Natural killer cell (primary cell): ENCODE measurements at places on chromosomes 16 and 17. TPM values are rescaled to one million over a fixed set of nuclear protein-coding genes. Genes with fewer than 3 reads are reported as not detected.
A peak's percentile ranks its signal among the peaks of the same experiment; 100 is the strongest.

DNA sequence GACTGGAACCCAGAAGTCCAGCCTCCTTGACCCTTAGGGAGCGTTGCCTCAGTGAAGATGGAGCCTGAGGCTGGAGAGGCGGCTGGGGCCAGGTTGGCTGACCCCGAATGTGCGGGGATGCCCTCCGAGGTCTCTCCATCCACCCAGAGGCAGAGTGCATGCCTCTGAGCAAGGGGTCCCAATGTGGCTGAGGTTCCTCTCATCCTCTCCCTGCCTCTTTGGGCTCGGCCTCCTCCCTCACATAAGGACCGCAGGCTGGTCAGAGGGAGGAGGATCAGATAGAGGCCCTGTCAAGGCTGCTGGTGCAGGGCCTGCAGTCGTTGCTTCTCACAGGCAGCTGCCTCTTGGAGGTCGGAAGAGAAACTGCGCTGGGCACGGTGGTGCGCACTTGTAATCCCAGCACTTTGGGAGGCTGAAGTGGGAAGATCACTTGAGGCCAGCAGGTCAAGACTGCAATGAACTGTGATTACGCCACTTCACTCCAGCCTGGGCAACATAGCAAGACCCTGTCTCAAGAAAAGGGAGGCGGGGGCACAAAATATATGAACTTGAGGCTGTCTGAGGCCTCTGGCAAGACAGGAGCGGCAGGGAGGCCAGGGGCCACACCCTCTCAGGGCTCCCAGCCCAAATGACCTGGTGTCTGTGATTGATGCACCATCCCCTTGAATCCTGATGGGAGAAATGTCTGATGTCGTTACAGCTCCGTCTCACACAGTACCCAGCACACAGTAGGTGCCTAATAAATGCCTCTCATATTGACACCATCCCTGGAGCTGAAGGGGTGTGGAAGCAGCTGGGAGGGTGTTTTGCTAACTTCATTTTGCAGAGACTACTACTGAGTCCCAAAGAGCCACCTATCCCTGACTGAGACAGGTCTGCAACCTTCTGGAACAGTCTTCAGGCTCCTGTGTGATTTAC, 220.1 kb upstream of the GSE1 start:
- no peaks in the 10 kb centered on the region for H3K27me3 ChIP-seq
- H3K36me3 ChIP-seq: no peaks in the 10 kb centered on the region
- no peak for DNase-seq
- no peak overlapping the region for H3K4me3 ChIP-seq
- no peaks in the 10 kb centered on the region for H3K4me1 ChIP-seq

Gene DPEP2
- total RNA-seq: 61.8 TPM

DNA sequence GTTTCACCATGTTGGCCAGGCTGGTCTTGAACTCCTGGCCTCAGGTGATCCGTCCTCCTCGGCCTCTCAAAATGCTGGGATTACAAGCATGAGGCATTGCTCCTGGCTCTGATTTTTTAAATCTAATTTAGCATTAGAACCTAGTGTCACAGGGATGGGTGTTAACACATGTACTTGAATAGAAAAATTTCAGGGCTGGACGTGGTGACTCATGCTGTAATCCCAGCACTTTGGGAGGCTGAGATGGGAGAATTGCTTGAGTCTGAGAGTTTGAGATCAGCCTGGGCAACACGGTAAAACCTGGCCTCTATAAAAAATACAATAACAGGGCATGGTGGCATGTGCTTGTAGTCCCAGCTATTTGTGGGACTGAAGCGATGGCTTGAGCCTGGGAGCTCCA, 6.0 kb upstream of the RNF135 start:
- H3K4me3 ChIP-seq: no peak overlapping the region
- peaks cover 16% of the 10 kb centered on the region for H3K4me1 ChIP-seq
- no peaks in the 10 kb centered on the region for H3K27me3 ChIP-seq
- DNase-seq: no peak

Gene VTN
- total RNA-seq: not detected

DNA sequence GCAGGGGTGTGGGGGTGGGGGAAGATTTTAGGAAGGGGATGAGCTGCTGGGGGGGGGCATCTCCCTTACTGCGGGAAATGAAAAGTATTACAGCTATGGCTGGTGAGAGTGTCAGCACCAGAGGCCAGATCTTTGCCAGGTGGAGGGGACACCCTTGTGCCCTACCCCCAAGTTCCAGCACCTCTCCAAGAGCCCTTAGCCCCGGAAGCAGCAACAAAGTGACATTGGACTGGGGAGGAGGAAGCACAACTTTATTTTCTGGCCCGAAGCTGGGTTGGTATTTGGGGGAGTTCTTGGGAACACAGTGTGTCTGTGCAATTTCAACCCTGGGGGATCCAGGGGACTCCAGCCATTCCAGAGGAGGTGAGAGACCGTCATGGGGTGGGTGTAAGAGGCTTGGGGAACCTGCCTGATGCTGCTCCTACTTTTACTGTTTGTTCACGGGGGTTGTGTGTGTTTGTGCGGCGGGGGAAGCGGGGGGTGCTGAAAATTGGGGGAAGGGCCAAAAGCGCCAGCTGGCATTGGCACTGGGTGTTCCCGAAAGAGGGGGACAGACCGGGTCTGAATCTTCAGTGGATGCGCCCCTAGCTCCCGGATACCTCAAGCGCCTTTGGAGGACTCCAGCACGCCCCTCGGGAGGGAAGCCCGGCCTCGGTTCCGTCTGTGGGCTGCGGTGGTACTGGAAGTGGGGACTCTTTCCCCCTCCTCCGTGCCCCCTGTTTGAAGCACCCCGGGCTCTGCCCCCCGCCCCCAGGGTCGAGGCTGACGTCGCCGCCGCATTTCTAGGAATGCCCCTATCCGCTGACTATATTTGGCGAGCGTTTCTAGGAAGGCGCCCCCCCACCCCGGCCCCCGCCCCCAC, 230.3 kb downstream of the MRTFB start:
- peaks cover 18% of the 10 kb centered on the region for H3K27me3 ChIP-seq
- H3K4me1 ChIP-seq: peaks cover 28% of the 10 kb centered on the region
- no peak overlapping the region for H3K27ac ChIP-seq
- no peaks in the 10 kb centered on the region for H3K36me3 ChIP-seq
- no peak for DNase-seq

DNA sequence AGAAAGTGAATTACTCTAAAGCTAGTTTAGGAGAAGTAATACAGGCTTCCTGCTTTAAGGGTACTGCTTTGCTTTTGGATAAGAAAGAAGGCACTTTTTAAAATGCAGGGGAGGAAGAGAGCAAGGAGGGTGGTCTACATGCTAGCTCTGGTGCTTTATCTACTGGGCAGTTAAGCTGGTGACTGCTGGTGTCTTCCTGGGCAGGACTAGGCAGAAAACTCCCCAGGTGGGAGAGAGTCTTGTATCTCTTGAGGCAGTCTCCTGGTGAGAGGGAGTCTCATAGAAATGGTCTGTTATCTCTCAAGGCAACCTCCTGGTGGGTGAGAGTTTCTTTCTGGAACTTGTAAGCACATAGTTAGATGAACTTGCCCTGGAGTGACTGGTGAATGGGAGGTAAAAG, 953.9 kb upstream of the GOT2 start:
- H3K4me3 ChIP-seq: no peak overlapping the region
- H3K36me3 ChIP-seq: no peaks in the 10 kb centered on the region
- no peaks in the 10 kb centered on the region for H3K27me3 ChIP-seq
- no peak for DNase-seq
- no peaks in the 10 kb centered on the region for H3K4me1 ChIP-seq

Gene NPIPA5
- total RNA-seq: 1.0 TPM

Gene MT1F
- total RNA-seq: 5.4 TPM

DNA sequence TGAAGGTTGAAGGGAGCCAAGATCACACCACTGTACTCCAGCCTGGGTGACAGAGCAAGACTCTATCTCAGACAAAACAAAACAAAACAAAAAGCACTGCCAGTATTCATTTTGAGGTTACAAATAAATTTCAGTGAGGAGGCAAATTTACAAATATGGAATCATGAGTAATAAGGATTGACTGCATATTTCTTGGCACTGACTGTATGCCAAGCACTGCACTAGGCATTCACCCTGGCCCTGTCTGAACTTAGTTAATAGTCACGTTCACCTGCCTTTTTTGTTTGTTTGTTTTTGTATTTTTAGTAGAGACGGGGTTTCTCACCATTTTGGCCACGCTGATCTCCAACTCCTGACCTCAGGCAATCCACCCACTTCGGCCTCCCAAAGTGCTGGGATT, 5.1 kb downstream of the LDAF1 start:
- no peak for DNase-seq
- H3K4me1 ChIP-seq: peaks cover 10% of the 10 kb centered on the region
- no peaks in the 10 kb centered on the region for H3K36me3 ChIP-seq
- H3K27me3 ChIP-seq: no peaks in the 10 kb centered on the region
- no peak overlapping the region for H3K4me3 ChIP-seq

Gene CRHR1
- not detected for total RNA-seq

Gene ZNF174
- 3.5 TPM for total RNA-seq

GRCh38 chr16:49369651-49370611, 3.7 kb upstream of the C16orf78 start:
- no peak overlapping the region for H3K27ac ChIP-seq
- H3K4me1 ChIP-seq: no peaks in the 10 kb centered on the region
- no peak for DNase-seq
- H3K27me3 ChIP-seq: no peaks in the 10 kb centered on the region
- H3K36me3 ChIP-seq: no peaks in the 10 kb centered on the region
- H3K4me3 ChIP-seq: no peak overlapping the region

- DNase-seq: no peak
- no peak overlapping the region for H3K4me3 ChIP-seq
- H3K27me3 ChIP-seq: no peaks in the 10 kb centered on the region
- H3K4me1 ChIP-seq: peaks cover 89% of the 10 kb centered on the region
Measured at GRCh38 chr17:40068129-40068581, 5.4 kb downstream of the THRA start.

DNA sequence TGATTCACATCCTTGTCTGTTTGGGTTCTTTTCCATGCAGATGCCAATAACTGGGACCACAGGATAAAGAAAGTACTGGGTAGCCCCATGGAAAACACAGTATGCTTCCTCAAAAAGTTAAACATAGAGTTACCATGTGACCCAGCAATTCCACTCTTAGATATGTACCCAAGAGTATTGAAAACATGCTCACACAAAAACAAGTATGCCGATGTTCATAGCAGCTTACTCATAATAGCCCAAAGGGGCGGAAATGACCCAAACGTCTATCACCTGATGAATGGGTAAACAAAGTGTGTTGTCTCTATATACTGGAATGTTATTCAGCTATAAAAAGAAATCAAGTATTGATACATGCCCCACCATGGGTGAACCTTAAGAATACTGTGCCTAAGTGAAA, 55.4 kb downstream of the CYB5B start:
- no peak overlapping the region for H3K4me3 ChIP-seq
- H3K27me3 ChIP-seq: no peaks in the 10 kb centered on the region
- H3K36me3 ChIP-seq: no peaks in the 10 kb centered on the region
- no peaks in the 10 kb centered on the region for H3K4me1 ChIP-seq

GRCh38 chr16:64184156-64184555, 937.7 kb downstream of the CDH11 start:
- no peak overlapping the region for H3K27ac ChIP-seq
- no peaks in the 10 kb centered on the region for H3K36me3 ChIP-seq
- H3K4me3 ChIP-seq: no peak overlapping the region
- no peak for DNase-seq
- no peaks in the 10 kb centered on the region for H3K4me1 ChIP-seq

Gene OTOP2
- total RNA-seq: not detected

Gene AMZ2
- total RNA-seq: 131 TPM

GRCh38 chr16:30053376-30054015, 12.1 kb upstream of the ALDOA start:
- H3K4me3 ChIP-seq: peak overlapping the region; percentile 46
- H3K36me3 ChIP-seq: no peaks in the 10 kb centered on the region
- H3K27me3 ChIP-seq: no peaks in the 10 kb centered on the region
- peaks cover 14% of the 10 kb centered on the region for H3K4me1 ChIP-seq

DNA sequence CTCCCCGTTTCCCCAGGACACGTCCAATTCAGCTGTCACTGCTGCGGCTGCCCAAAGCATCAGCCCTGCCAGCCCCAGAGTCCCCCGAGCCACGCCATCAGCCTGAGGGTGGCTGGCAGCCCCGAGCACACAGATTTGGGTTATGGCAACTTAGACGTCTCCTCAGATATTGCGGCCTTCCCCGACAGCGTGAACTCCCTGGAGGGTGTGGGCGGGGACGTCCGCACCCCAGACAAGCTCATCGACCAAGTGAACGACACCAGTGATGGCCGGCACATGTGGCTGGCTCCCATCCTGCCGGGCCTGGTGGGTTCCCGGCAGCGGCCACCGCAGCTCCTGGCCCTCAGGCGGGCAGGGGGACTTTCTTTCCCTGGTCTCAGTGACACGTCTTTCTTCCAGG, 224.8 kb downstream of the KATNIP start:
- H3K4me3 ChIP-seq: no peak overlapping the region
- H3K4me1 ChIP-seq: no peaks in the 10 kb centered on the region
- no peaks in the 10 kb centered on the region for H3K27me3 ChIP-seq

DNA sequence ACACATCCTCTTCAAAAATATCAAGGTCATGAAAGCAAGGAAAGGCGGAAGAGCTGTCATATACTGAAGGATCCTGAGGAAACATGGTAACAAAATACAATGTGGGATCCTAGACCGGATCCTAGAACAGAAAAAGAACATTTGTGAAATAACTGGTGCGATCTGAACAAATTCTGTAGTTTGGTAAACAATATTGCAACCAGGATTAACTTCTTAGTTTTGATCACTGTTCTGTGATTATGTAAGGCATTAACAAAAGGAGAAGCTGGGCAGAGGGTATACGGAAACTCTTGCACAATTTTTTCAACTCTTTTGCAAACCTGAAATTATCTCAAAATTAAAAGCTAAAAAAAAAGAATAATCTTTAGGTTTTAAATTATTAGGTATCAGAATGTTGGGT, 109.7 kb downstream of the TRIM37 start:
- H3K4me3 ChIP-seq: no peak overlapping the region
- H3K27ac ChIP-seq: no peak overlapping the region
- DNase-seq: no peak
- peaks cover 6% of the 10 kb centered on the region for H3K4me1 ChIP-seq
- H3K27me3 ChIP-seq: no peaks in the 10 kb centered on the region
- peaks cover 20% of the 10 kb centered on the region for H3K36me3 ChIP-seq

DNA sequence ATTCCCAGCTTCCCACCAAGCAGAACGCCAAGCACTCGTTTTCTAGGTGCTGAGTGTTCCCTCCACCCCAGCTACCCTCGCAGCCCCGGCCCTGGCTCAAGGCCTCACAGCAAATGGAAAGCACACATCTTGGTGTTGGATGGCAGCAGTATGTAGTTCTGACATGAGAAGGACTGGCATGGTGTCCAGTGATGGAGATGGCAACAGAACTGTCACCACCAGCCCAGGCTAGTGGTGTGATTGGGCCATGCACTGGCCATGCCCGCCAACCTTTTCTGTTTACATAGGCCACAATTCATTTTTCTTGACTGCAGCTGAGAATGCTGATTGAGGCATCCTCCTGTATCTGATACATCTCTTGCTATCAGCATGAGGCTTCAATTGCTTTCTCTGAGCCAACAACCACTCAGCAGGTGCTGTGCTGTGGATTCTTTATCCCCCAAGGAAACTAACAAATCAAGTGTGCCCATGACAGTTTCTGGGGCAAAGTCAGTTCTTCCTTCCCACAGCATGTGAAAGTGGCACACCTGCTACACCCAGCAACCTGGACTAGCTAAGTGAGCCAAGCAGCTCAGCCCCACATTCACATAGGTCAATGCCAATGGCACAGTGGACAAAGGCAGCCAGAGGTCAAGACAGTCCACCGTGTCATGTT, 3.8 kb downstream of the SLC12A4 start:
- DNase-seq: no peak
- H3K36me3 ChIP-seq: peaks cover 17% of the 10 kb centered on the region
- H3K27ac ChIP-seq: no peak overlapping the region
- peaks cover 26% of the 10 kb centered on the region for H3K4me1 ChIP-seq
- no peaks in the 10 kb centered on the region for H3K27me3 ChIP-seq
- H3K4me3 ChIP-seq: no peak overlapping the region

GRCh38 chr16:4301968-4302367, 13.9 kb upstream of the GLIS2 start:
- H3K4me1 ChIP-seq: peaks cover 14% of the 10 kb centered on the region
- H3K27ac ChIP-seq: no peak overlapping the region
- H3K36me3 ChIP-seq: no peaks in the 10 kb centered on the region
- no peak overlapping the region for H3K4me3 ChIP-seq
- DNase-seq: no peak
- no peaks in the 10 kb centered on the region for H3K27me3 ChIP-seq

Gene ETV4
- total RNA-seq: not detected

Gene TANC2
- total RNA-seq: 59.9 TPM
